ENCODE measurements at places on chromosomes 2 and 18.
A peak's percentile ranks its signal among the peaks of the same experiment; 100 is the strongest.

DNA sequence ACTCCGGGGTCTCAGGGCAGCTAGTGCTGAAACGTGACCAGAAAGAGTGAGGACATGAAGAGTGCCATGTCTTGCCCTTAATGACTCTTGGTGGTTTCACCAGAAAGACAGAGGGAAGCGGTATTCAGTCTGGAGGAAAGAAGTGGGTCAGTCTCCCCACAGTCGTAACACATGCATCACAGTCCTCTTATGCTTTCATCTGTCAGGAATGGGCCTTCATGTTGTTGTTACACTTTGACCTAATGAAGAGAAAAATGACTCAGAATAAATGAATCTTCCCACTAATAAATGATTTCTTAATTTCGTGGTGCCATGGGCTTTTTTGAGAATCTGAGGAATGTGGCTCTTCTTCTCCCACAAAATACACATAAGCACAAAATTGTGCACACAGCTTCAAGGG, 103.2 kb downstream of the SLC8A1 start:
- no peak for DNase-seq

DNA sequence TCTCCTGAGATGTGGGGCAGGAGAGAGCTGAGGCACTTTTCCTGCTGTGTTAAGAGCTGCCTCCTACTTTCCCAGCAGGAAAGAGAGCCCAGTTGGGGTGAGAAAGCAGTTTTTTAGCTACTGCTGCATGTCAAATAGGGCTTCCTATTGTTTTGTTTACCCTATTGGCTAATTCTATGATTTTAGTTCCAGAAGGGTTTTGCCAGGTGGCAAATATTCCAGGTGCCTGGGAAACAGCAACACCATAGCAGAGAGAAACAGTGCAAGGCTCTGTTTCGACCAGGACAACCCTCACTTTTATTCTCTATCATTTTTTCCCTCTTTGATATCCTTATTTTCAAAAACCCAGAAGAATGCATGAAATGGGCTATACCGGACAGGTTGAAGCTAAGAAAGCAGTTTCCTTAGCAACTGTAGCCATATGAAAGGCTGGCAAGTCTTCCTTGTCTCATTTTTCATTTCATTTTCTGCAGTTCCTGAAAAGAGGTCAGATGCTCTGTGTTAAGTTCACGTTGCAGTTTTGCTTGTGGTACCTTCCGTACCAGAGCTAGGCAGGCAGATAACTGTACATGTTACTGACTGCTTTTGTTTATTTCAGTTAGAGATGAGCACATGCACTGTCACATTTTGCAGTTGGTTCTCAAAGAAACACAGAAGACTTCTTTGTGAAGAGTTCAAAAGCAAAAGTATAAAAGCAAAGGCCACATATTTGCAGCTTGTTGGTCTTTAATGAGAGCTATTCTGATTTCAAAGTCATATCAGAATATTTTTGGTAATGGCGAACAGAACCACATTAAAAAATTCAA, 84.8 kb downstream of the AQP4 start:
- no peak for DNase-seq

DNA sequence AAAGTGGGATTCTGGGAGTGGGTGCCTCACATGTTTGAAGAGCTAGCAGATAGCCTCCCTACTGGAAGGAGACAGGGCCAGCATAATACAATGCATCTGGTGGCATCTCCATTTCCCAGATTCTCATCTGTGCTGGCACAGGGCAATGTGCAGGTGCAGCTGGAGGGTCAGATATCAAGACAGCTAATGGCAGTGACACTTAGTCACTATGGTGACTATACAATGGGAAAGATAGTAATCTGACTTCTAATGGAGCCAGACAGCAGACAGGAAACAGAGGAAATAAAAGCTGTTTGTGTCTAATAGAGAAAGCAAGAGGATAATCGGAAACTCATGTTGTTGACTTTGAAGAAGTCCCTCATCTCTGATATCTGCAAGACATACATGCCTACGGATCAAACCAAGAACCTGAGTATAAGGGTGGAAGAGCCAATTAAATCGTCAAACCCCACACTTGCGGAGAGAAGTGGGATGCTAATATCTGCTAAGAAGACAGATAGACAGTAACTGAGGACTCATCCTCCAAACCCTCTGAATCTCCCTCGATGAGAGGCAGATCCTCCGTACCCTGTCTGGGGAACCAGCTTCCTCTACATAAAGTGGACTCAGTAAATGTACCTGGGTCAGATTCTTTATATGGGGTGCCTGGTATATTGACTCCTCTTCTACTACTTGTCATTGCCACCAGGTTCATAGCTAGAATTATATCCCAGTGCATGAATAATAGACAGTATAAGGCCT, 692.7 kb downstream of the SOCS6 start:
- no peak for DNase-seq

DNA sequence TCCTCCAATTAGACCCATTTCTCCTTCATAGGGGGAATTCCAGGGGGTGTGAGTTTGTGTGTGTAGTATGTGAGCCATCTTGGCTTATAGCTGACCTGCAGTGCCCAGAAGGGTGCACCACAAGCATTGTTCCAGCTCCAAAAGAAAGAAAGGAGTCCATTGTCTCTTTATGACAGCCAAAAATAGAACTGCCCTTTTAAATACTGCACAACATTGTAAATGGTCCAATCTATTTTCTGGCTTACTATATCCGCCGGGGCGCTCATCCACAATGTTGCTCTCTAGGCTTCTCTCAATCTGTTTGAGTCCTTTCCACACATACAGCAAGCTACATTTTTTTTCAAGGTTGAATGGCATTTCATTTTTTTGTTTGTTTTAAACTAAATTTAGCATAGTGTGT, 517.5 kb downstream of the STK39 start:
- no peak for DNase-seq

DNA sequence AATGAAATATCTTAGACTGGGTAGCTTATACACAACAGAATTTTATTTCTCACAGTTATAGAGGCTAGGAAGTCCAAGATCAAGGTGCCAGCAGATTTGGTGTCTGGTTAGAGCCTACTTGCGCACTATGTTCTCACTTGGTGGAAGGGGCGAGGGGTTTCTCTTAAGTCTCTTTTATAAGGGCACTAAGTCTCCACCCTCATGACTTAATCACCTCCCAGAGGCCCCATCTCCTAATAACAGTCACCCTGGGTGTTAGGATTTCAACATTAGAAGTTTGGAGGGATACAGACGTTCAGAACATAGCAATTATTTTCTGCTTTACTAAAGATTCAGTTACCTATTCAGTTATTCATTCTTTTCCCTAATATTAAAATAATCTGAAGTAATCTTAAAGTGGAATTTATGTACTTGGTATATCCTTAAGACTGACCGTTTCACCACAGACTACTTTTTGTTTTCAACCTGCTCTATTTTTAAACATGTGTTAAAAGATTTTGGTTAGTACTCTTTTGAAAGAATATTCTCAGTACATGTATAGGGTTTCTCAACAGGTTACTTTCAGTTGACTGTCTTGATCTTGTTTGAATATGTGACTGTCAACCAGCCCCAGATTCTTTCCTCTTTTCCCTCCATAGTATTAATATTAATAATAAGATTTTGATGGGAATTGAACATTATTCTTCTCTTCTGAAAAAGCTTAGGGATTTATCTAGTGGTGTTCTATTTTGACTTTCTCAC, 130.0 kb downstream of the TAF4B start:
- no peak for DNase-seq

DNA sequence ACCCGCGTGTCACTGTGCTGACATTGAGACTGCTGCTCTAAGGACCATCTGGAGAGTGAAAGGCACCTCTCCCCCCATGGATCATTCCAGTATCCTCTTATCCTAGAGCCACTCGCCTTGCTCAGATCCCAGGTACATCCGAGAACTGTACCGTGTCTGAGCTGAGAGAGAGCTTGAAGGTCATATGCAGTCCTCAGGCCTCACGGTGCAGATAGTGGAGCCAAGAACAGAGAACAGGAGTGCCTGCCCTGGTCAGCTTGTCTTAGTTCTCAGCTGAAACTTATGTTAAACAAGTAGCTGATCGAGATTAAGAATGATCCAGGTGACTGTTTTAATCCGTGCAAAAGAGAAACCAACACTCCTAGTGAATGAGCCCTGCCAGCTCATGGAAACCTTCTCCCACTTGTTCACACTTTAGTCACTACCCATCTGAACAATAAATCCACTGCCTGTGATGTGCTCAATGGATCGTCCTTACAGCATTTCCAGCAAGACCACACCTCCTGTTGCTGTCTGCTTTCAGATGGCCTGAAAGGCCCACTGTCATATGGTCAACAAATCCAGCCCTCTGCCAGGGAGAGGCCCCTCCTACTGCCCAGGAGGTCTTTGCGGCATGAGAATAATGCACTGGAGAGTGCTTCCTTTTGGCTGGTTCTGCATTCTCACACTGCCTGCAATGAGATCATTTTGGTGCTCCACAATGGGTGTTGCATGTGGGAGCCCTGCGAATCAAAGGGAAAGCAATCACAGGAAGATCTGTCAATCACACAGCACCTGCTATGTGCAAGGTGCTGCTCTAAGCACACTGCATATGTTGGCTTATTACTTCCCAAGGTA, 43.7 kb upstream of the APCDD1 start:
- DNase-seq: no peak

DNA sequence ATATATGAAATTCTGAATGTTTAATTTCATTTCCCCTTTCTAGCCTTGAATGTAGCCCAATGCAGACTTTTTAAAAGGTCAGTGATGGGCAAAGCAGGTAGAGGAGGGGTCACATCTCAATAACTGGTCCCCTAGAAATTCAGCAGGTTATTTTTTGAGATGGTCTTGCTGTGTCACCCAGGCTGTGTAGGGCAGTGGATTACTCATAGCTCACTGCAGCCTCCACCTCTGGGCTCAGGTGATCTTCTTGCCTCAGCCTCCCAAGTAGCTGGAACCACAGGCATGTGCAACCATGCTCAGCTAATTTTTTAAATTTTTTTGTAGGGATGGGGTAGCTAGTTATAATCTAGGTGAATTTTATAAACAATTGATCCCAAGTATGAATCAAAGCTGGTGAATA, 8.8 kb downstream of the IAH1 start:
- no peak for DNase-seq

GRCh38 chr2:121080013-121080772, 204.8 kb downstream of the TFCP2L1 start:
- DNase-seq: peak; percentile 10

DNA sequence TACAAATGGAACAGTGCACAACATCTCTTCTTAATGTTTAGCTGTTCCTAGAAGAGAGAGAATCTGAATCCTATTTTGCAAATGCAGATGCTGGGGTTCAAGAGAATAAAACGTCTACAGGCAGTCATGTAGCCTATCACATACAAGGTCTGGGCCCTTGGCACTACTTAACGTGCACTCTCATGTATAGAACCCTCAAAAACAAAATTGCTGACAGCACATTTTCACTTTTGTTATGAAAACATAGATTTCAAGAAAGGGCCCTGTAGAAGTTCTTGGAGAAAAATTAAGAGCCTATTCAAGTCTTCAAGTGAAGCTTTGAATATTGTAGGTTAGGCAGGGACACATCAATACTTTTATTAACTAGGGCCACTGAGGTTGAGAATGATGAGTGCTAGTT, 504.3 kb upstream of the FAM98A start:
- DNase-seq: no peak

GRCh38 chr2:74457549-74458131, 598 bp upstream of the WBP1 start:
- DNase-seq: peak; percentile 66

GRCh38 chr2:102620332-102620731, 979 bp downstream of the SLC9A2 start:
- no peak for DNase-seq

- DNase-seq: no peak
Observed at GRCh38 chr2:112304298-112304941, 29.0 kb downstream of the ZC3H6 start.

GRCh38 chr2:26464390-26465265, 13.3 kb downstream of the OTOF start:
- DNase-seq: no peak

- DNase-seq: no peak
Observed at GRCh38 chr2:56732946-56733345, 549.2 kb downstream of the CCDC85A start.

GRCh38 chr18:79529296-79529695, 133.6 kb downstream of the NFATC1 start:
- no peak for DNase-seq

GRCh38 chr18:48640566-48641270, 101.9 kb downstream of the CTIF start:
- no peak for DNase-seq

- no peak for DNase-seq
Observed at GRCh38 chr2:234212534-234212933, 162.0 kb downstream of the SPP2 start.
